ENCODE measurements at places on chromosomes 1 and 21.

GRCh38 chr1:35350872-35351271, 82.4 kb downstream of the ZMYM4 start:
- DNase-seq, result no peak

DNA sequence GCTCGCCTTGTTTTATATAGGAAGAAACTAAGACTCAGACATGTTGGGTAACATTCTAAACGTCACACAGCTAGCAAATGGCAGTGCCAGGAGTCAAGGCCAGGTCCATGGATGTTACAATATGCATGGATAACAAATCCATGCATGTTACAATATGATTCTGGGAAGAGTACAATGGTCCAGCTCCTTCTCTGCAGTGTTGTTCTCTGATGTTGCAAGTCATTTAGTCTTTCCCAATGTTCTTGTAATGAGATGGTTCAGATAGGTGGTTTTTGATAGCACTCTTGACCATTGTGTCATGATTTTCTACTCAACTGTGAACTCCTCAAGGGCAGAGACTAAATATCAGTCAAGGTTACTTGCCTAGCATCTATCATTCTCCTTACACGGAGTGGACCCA, 15.7 kb upstream of the LRRN2 start:
- no peak for DNase-seq

DNA sequence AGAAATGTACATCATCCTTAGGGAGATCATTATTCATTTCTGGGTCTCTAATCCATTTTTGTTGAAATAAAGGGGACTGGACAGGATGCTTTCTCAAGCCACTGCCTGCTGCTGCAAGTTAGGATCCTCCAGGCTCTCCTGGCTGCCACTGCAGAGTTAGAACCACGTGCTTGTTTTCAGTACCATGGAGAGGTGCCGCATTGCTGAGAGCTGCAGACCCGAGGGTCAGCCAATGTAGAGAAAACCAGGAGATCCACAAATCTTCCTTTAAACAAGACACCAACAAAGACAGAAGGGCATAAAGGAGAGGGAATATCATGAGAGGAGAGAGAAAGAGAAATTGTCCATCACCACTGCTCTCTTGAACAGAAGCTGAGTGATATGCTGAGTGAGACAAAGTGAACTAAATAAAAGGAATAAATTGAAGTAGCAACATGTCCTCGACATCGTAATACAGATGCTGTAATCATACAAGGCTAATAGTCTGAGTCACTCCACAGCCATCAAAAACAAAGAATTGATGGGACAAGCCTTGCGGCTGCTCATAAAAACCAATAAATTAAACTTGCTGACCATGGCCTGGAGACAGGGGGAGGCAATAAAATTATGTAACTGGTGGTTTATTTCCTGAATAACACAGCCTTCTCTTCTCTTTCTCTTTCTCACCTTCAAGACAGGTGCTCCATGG, 255.7 kb downstream of the OMA1 start:
- no peak for DNase-seq

DNA sequence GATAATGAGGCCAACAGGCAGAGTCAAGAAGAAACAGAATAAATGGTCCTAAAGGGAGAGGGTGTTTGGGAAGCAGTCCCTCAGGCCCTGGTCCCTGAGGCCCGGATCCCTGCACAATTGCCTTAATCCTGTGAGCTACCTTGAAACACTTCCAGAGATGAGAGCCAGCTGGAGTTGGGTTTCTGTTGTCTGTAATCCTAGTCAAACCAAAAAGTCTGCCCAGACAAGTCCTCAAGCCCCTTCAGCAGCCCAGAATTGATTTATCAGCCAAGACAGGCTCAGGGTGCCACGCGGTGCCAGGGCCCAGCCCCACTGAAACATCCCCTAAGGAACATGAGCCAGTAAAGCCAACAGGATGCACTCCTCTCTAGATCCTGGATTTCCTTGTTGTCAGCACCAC, 16.4 kb upstream of the CLSTN1 start:
- DNase-seq, result no peak

DNA sequence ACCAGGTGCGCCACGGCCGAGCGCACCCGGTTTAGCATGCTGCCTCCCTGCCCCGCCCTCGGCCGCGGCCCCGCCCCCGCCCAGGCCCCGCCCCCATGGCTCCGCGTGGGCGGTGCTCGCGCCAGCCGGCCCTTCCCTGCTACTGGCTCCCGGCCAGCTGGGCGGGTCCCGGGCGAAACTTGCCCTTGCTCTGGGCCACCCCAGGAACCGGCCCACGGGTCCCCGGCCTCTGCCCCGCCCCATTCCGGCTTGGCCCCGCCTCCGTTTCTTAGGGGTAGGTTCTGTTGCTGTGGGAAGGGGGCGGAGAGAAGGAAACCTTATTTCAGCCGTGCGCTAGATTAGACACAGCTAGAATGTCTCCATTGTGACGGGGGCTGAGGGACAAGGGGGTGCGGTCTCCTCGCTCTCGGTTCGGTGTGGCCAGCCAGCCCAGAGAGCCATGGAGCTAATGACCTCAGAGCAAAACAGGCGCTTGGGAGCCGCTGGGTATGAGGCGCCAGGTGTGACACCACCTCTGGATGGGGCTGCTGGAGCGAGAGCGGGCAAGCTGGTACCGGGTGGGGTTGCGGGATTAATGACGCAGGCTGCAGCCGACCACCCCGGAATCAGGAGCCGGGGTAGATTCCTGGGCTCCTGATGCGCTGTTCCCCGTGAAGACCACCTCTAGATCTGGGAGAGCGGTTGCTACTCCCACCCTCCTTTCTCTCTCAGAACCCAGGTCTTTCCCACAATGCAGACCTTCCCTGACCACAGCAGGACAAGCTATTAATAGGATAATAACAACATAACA, at the start of gene PPM1J:
Gene PPM1J, minus strand, starts transcription at position 69 of the 790 bp plus-strand sequence. Its CDS starts 31 bp downstream, at position 38.
- peak; percentile 98 for DNase-seq

GRCh38 chr1:150626150-150626549, 3.3 kb downstream of the ENSA start:
- DNase-seq, result no peak

DNA sequence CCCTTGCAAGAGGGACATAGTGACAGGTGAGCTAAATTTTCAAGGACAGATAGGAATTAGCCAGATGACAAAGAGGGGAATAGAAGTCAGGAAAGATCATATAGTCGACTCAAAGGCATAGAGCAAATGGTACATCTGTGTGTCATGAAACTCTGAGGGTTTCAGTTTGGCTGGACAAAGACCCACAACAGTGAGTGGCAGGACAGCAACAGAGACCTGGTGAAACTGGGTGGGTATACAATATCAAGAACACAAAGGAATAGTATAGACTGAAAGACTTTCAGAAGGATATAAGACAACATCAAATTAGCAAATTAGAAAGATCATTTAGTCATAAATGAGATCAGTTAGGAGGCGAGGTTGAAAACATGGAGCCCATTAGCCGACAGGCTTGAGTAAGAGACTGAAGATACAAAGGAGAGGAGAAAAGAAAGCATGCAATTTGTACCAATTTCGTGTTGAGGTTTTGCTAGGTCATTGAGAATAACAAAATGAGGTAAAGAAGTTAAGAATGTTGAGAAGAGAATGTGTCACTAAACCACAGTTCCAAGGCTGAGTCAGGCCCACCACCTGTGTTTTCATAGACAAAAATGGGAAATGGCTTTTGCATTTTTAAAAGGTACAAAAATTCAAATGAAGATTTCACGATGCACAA, 213.8 kb downstream of the HHIPL2 start:
- no peak for DNase-seq

DNA sequence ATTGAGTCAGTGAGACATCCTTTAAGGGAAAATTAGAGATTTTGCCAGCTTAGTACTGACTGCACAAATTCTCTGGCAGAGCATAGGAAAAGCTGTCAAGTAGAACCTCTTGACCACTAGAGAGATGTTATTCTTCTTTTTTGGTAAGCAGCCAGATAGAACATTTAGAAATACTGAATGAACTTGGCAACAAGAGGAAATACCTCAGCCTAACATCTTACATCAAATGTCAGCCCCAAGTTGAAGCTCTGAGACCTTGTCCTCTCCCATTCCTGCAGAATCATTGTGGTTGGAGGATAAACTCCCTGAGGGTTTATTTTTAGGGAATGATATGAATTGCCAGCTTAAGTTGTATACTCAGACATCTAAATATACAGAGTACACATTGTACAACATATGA, 53.5 kb downstream of the MIGA1 start:
- DNase-seq, result no peak

GRCh38 chr1:65172936-65173690, 25.1 kb downstream of the AK4 start:
- no peak for DNase-seq

DNA sequence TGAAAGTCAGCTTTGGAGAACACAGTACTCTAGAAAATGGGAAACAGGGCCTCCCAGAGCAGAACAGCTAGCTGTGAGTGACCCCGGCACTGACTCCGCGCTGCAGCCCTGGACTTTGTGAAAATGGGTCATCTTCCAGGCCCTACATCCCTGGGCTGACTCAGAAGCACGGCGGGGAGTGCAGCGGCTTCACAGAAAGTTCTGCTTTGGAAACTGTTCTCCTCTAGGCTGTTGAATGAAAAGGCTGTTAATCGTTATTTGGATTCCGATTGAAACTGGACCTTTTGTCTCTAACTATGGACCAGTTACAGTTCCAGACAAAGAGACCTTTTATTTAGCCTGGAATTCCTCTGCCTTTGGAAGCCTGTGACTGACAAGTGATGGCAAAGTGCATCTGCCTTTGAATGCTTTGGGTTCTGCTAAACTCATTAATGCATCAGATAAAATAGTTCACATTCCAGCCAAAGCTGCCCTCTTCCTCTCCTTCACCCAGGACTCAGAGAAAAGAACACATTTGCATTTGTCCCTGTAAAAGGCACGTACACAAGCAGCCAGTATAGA, 144.9 kb upstream of the HOOK1 start:
- no peak for DNase-seq

DNA sequence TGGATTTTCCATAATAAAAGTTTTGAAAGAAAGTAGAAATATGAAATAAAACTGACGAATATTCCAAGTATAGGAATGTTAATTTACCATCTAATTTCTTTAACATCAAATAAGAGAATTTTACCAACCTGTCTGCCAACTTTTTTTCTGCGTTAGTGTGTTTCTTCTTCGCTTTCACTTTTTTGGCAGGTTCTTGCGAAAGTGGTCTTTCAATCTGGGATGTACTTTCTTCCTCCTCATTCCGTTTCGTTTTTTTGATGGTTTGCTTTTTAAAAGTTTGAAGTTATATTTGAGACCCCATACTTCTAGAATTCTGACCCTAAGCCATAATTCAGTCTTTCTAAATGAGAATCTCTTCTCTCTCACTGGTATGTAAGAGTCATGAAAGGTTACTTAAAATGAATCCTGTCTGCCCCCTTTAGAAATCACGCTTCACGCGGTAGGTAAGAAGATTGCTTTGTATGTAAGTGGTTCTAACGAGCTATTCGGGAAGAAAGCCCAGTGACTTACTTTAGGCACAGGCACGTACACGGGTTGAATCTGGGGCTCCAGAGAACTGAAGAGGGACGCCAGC, 580 bp downstream of the RBM34 start:
- no peak for DNase-seq

GRCh38 chr1:185699874-185700273, 34.3 kb upstream of the HMCN1 start:
- DNase-seq, result no peak

- no peak for DNase-seq
These were observed 307.9 kb downstream of the HLX start for GRCh38 chr1:221187174-221187573.

- DNase-seq, result no peak
These were observed 971 bp upstream of the GNG4 start for GRCh38 chr1:235650341-235651169.

GRCh38 chr21:36429947-36430546, 44.9 kb downstream of the CHAF1B start:
- DNase-seq, result peak; percentile 80

DNA sequence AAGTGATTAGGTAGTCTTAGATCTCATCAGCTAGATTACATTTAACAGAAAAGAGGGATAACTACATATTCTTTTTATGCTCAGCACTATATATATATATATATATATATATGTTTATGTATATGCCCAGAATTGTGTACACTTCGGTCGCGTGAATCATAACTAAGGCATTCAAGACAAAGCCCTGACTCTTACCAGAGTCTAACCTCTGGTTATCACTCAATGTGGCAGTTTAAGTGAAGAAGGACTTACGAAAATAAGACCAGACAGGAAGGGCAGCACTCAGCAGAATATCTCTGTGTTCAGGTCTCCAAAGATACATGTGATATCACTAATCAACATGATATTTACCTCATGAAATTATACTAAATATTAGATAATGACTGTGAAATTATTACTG, 1326.7 kb downstream of the MRPL39 start:
- DNase-seq, result no peak

DNA sequence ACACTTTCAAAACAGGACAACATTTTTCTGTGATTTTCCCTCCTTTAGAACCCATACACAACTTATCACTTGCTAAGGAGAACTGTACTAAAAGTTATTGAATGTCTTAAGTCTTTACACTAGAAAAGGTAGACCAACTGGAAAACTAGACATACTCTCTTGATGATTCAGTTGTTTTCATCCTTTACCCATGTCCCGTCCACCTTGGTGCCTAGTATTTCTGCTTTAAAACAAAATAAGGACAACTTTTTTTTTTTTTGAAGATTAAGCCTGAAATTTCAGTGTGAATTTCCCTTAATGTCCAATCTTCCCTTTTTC, 4.5 kb downstream of the CDKN2C start:
- DNase-seq, result no peak

GRCh38 chr1:99481391-99481996, 164.4 kb upstream of the PALMD start:
- no peak for DNase-seq

GRCh38 chr21:15062606-15062965, 2.2 kb downstream of the NRIP1 start:
- DNase-seq, result no peak

GRCh38 chr1:200558866-200559459, 61.6 kb downstream of the KIF14 start:
- DNase-seq, result no peak

DNA sequence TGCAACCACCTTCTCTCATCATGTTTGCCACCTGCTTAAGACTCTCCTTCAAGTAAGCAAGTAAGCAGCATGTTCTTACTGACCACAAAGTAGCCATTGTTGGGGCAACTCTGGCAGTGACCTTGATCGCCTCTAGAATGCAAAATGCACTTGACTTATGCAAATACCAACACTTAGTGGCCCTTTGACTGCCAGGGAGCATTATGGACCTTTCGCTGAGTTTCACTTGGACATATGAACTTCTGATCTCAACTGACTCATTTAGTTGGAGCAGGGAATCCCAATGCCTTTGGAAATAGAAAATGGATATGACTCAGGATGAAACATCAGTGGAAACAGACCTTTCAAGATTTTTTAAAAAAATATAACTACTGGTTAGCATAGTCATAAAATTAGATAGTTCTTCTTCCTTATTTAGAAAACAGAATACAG, 6.1 kb upstream of the PLA2G5 start:
- no peak for DNase-seq

DNA sequence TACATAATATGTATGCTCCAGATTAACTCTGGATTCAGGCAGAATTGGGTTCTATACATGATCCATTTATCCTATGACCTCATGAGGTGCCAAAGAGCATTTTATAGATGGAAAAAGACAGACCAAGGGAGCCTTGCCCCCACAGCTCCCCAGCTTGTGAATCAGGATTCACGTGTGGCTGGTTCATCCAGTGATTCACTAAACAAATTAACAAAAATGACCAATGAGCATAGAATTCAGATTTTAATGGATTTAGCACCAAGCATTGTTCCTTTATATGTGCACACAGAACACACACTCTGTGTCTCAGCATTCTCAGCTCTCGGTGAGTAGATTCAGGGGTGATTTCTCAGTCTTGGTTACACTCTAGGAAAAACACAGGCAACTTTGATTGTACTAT, 51.7 kb upstream of the BARHL2 start:
- DNase-seq, result no peak

Measured in CD4-positive, alpha-beta T cell treated with Interleukin-15 for 1 hour (primary cell).